ENCODE measurements at places on chromosomes 4 and X.
A peak's percentile ranks its signal among the peaks of the same experiment; 100 is the strongest.

DNA sequence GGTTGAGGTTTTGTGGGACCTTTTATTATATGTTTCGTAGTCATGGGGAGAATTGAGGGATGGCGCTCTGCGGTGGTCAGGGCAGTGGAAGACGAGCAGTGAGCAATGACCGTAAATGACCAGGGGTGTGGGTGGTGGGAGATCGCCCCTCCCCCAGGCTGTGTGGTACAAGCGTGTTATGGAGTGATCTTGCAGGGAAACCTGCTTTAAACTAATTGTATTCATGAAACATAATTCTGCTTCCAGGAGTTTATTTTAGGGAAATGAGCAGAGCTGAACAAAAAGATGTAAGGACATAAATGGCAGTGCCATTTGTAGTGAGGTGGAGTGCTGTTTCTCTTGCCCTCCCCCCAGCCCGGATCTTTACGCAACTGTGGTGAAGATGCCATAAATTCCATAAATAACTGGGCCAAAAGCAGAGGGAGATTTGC, 20.2 kb downstream of the GYG2 start:
- no peak for DNase-seq

DNA sequence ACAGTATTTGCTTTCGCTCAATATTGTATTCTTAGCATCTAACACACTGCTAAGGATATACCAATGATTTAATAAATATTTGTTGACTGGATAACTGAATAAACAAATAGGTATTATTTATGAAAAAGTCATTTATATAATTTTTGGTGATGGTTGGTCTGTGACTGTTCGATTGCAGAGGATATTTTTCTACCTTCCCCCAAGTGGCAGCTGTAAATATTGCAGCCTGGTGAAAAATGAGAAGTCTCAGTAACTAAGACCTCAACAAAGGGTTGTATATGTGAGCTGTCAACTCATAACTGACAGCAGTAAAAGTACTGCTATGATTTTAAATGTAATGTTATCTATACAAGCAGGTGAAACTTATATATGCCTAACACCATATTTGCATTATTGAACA, 36.0 kb downstream of the HTR2C start:
- no peak for DNase-seq

DNA sequence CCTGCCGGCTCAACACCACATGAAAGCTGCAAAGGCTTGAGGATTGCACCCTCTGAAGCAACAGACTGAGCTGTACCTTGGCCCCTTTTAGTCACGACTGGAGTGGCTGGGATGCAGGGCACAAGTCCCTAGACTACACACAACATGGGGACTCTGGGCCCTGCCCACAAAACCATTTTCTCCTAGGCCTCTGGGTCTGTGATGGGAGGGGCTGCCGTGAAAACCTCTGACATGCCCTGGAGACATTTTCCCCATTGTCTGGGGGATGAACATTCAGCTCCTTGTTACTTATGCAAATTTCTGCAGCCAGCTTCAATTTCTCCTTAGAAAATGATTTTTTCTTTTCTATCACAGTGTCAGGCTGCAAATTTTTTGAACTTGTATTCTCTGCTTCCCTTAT, 123.5 kb upstream of the SMARCAD1 start:
- no peak for DNase-seq

DNA sequence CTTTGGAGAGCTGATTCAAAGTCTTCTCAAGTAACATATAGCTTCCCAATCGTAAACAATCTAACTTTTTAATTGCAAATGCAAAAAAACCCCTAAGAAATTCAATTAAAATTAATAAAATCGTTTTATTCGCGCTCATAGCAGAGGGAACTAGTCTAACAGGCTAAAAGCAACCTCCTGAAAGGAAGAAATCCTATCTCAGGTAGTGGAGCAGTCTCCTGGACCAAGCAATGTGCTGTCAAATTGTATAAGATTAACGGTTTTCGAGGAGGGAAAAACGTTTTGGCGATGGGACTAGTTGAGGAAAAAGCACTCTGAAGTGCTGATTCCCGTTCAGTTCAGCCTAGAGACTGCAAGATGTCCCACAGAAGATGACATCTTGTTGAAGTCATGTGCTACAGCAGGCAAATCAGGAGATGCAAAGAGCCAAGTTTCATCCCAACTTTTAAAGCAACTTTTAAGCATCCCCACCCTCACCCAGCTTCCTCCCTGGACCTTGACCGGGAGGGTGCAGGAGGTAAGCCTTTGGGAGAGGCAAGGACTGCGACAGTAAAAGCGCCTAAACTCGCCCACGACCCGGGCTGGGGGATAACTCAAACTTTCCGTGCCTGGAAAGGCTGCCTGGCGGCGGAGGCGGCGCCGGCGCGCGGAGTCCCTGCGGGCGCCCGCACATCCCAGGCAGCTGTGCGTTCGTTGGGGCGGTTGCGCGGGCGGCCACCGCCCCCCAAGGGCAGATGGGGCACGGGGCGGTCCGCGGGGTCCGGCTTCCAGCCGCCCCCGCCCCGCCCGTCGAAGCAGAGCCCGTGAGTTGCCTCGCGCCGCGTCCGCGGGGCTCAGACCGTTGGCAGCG, 784 bp downstream of the MAP7D3 start:
- no peak for DNase-seq

DNA sequence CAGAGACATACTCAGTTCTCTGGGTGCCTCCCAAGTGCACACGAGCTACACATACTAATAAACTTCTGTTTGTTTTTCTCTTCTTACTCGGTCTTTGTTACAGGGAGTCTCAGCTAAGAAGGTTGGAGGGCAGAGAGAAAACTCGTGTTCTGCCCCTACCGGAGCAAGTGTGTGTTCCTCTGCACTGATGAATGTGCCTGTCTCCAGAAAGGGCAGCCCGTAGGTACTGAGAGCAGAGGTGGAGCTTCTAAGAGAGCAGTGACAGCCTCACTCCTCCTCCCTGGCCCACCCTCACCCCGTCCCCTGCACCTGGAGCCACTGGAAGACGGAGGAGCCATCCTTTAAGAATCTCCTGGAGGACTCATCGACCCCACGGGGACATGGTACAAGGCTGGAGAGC, 67.6 kb downstream of the MTNR1A start:
- no peak for DNase-seq

DNA sequence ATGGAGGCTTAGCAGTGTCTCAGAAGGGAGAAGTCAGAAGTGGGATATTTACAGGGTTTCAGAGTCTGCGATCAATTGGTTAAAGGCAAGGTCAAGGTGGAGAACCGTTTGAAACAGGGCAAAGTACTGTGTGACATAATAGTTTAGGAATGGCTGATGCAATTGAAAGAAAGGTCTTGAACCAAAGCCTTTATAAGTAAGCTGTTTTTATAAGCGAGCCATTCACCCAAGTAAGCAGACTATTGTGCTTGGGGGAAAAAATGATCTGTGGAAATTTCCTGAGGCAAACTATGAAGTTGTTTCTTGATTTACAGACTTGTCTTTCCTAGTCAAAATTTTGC, 327.3 kb downstream of the CAMK2D start:
- peak; percentile 82 for DNase-seq

GRCh38 chr4:104064646-104065577, 345.1 kb upstream of the TACR3 start:
- no peak for DNase-seq

- DNase-seq, result no peak
Measured at GRCh38 chr4:126386512-126386911, 1071.8 kb downstream of the FAT4 start.

GRCh38 chr4:16122784-16123183, 39.0 kb upstream of the PROM1 start:
- no peak for DNase-seq

DNA sequence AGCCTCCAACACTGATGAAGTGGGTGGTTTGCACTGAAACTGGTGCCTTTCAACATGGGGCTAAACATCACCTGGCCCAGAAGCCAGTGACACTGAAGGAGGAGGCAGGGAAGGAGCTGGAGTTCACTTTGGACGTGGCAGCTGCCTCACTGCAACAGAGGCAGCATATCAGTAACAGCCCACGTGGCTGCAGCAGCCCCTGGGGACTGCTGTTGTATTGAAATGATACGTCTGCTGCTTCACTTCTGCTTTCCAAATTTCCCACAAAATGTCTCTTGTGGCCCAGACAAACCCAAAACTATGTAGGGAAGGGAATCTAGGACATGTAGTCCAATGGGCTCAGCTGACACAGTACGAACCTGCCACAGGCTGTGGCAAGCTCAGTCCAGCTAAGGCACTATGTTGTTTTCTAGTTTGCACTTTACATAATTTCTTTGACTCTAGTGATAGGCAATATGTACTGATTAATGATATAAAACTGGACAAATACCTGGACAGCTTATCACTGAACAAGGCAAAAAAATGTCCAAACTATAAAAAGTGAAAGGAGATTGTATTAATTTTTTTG, 84.7 kb upstream of the RAPGEF2 start:
- no peak for DNase-seq

DNA sequence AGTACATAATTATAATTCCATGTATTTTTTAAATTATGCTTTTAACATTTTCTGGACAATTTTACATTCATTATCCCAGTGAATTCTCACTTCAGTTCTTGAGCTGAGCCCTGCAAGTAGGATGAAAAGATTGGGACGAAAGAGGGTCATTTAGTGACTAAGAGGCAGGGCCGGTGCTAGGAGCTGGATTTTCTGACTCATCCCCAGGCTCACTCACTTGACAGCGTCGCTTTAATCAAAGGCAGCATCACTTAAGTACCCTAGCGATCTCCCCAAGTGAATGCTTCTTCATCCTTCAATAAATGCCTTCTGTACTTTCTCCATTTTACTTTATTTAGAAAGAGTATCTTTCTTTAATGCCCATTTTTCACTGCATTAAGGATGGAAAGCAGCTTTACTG, 263.6 kb downstream of the HS3ST1 start:
- no peak for DNase-seq

DNA sequence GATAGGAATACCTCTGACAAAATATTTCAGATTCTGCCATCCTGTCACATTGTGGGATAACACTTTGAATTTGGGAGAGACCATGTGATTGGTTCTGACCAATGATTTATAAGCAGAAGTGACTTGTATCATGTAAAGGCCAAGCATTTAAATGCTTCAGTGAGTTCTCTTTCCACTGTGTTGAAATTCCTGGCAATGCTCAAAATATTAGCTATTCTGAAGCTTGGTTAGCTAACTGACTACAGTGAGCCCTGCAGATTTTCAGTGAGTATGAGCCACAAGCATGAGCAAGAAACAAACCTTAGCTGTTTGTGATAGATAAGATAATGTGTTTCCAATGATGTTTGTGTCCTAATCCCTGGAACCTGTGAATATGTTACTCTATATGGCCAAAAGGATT, 562.8 kb upstream of the AADAT start:
- no peak for DNase-seq

- no peak for DNase-seq
Measured at GRCh38 chrX:29318012-29318411, 730.8 kb downstream of the IL1RAPL1 start.

- no peak for DNase-seq
Measured at GRCh38 chrX:8844157-8844556, 43.0 kb upstream of the FAM9A start.

- no peak for DNase-seq
Measured at GRCh38 chr4:83362492-83363329, 28.1 kb upstream of the HPSE start.

DNA sequence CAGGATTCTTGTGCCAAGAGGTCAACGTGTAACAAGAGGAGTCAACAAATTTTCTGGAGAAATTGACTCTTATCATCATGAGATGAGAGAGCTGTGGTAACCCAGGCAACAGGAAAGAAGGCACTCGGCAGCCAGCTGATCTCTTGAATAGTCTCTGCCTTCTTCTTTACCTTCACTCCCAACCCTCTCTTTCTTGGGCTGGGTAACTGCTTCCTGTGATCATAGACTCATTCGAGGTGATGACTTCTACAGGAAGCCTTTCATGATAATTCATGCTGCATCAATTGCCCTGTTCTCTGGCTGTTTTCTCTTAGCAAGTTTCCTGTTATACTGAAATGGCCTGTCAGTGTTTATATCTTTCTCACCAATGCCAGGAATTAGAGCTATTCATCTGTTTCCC, 70.8 kb upstream of the FSTL5 start:
- DNase-seq, result no peak

- DNase-seq, result peak; percentile 17
Measured at GRCh38 chr4:22483551-22483981, 32.3 kb downstream of the ADGRA3 start.

- no peak for DNase-seq
Measured at GRCh38 chrX:80747832-80748231, 61.8 kb downstream of the BRWD3 start.

DNA sequence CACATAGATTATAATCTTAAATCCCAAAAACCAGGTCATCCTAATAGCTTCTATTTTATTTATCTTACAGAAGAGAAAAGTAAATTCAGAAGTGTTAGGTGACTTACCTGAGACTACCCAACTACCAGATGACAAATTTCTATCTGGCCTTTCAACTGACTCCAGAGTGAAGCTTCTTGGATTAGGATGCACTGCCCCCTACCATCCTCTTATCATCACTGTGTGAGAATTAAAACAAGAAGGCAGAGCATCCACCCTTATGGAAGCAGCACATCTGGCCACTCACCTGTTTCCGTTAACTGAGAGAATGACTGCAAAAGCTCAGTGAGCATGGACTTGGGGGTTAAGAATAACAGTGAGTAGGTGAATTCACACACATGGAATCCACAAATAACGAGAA, 502.6 kb upstream of the TECRL start:
- no peak for DNase-seq

DNA sequence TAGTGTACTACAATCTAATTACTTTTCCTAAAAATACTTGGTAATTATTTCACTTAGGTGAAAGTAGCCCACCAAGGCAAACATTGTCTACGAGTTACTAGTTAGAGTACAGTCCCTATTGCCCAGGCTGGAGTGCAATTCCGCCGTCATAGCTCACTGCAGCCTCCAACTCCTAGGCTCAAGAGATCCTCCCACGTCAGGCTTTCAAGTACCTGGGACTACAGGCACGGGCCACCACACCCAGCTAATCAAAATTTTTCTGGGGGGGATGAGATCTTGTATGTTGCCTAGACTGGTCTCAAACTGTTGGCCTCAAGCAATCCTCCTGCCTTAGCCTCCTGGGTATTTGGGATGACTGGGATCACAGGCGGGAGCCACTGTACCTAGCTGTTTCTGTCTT, 21.9 kb downstream of the FAM193A start:
- no peak for DNase-seq

- peak; percentile 3 for DNase-seq
Measured at GRCh38 chr4:85166318-85166717, 199.8 kb upstream of the WDFY3 start.

DNA sequence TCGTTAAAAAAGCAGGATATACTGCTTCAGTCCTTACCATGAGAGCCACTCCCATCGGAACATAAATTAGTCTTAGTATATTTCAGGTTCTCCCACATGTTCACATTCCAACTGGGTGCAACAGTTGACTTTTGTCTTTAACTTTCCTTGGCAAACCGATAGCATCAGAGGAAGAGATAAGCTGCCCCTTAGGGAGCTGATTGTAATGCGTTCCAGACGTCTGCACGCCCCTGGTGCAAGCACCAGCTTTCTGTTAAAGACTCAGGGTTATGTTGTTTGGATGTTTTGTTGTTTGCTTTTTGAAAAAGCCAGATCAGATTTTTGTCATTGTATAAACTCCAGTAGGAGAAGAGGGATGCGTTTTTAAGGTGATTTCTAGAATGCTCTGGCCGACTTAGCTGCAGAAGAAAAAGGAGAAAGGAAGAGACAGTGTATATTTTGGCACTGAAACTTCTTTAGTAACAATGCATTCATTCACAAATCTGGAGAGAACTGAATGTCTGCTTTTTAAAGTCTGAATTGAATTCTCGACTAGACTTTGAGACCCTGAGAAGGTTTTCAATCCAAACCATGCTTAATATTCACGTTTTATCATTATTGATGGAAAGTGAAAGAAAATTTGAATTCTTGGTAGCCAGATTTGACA, 160.9 kb downstream of the CBR4 start:
- DNase-seq, result no peak

All from HS-27A (cell line).